ENCODE measurements at places on chromosomes 13 and 19. TPM values are rescaled to one million over a fixed set of nuclear protein-coding genes. Genes with fewer than 3 reads are reported as not detected.

ZNF180 gene
- 4.4 TPM for total RNA-seq

SLC25A41 gene
- not detected for total RNA-seq

ZNF93 gene
- 3.6 TPM for total RNA-seq

PRTN3 gene
- not detected for total RNA-seq

GAPDHS gene
- total RNA-seq: not detected

PSG2 gene
- total RNA-seq: not detected

GNA15 gene
- under 0.01 TPM for total RNA-seq

IRGC gene
- total RNA-seq: not detected

TUBB4A gene
- total RNA-seq: not detected

FFAR2 gene
- not detected for total RNA-seq

OR7C1 gene
- total RNA-seq: not detected

CADM4 gene
- total RNA-seq: 36.1 TPM

CPB2 gene
- not detected for total RNA-seq

GPR183 gene
- total RNA-seq: under 0.01 TPM

HSD17B14 gene
- total RNA-seq: 5.7 TPM

TEX26 gene
- total RNA-seq: not detected
